ENCODE measurements at places on chromosomes 7 and 10.
A peak's percentile ranks its signal among the peaks of the same experiment; 100 is the strongest.

- no peak for DNase-seq
Measured at GRCh38 chr7:11436773-11437524, 395.0 kb downstream of the THSD7A start.

GRCh38 chr7:105794741-105795729 lies 81.4 kb downstream of the ATXN7L1 start:
- no peak for DNase-seq

GRCh38 chr10:65033957-65034356 lies 1512.8 kb downstream of the REEP3 start:
- DNase-seq = no peak

DNA sequence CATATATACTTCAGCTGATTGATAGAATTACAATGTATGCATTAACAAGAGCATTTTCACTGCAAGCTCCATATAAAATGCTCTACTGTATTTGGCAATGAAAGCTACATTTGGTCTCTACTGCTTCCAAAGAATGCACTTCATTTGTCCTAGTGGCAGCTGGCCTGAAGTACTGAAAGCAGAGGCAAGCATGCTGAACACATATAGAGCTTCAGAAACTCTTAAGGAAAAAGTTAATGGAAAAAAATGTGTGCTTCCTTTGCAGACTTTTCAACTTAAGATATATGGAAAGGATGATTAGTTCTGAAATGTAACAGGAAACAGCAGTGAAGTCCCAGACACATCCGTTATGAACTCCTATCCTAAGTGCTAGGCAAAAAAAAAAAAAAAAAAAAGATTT lies 537.1 kb upstream of the POM121L12 start:
- DNase-seq = no peak

- DNase-seq = no peak
Measured at GRCh38 chr10:60753817-60754216, 24.5 kb upstream of the CDK1 start.

- DNase-seq = no peak
Measured at GRCh38 chr10:70561070-70561469, 41.5 kb downstream of the PRF1 start.

GRCh38 chr7:99193527-99194220 lies 14.2 kb downstream of the KPNA7 start:
- DNase-seq = no peak

DNA sequence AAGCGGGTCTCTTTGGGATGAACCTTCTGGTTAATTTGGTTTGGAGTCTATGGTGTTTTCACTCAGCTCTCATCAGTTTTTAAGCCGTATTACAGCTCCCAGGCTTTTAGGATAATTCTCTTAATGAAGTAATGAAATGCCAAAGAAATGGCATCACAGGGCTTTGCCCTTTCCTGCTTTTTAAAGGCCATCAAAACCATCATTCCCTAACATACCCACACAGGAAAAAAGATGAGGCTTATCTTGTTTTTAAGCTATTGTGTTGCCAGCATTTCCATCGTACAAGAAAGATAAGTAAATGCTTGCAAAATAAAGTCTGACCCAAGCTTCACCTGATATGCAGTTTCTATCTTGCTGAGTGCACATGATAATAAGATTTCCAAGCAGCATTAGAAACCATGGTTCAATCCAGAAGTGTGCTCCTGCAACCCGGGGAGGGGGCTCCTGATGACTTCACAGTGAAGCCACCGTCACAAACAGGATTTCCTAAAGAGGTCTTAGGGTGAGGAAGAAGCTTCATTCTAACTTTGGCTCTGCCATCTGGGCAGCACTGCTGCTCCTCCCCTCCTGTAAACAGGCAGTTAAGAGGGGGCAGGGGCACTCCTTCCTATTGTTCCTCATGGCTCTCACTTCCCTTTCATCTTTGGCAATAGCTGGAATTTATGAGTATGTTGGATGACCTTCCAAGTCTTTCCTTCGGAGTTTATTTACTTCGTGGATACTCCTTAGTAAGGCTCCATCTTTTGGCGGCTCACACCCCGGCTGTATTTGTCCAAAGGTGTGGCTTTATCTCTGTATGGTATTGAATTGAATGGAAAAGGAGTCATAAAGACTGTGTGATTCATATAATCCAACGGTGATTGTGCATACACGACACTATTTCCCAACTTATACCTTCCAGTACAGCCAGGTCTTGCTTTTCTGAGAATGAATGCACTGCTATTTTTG lies 55.2 kb upstream of the FAM133B start:
- no peak for DNase-seq

DNA sequence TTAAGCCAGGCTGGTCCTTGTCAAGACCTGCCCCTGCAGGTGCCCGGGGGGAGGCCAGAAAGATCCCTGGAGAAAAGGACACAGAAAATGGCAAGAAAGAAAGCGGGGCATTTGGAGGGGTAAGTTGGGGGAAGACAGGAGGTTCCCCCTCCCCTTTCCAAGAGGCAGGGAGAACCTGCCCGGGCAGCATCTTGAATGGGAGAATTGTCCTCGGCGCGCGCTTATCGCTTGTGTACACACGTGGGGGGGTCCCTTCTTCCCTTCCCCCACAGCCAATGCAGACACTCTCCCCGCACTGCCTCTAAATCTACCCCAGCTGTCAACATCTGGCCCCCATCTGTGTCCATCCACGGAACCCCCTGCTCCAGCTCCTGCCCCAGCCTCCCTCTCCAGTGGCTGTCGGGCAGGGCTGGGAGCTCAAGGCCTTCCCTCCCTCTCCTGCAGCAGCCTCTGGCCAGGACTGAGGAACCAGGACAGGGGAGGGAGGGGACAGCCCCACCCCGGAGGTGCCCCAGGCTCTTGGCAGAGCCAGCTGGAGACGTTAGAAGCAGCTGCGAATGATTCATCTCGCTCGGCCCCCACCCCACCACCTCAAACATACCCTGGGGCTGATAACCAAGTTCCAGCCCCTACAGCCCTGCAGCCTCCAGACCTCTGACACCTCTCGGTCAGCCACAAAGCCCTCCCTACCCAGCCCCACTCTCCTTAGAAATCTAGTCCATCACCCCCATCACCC lies 25.3 kb downstream of the EPHB4 start:
- DNase-seq = no peak

DNA sequence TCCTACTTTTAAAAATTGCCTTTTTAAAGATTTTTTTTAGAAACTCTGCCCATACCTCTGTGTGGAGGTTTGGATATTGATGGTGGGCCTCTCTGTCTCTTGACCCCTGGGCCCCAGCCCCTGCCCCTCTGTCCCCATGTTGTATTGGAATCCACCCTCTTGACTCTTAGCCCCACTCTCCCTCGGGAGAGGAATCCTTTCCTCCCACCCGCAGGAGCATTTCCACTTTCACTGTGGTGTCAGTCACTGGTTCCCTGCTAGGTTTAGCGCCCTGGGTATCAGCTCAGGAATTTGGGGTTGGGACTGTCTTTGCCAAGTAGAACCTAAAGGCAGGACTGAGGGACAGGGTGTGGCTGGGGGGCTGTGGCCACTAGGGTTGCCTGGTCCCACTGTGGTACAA lies 10.1 kb downstream of the PFKFB3 start:
- no peak for DNase-seq

GRCh38 chr10:69228151-69228550 lies 8.0 kb downstream of the HKDC1 start:
- DNase-seq = peak; percentile 63

DNA sequence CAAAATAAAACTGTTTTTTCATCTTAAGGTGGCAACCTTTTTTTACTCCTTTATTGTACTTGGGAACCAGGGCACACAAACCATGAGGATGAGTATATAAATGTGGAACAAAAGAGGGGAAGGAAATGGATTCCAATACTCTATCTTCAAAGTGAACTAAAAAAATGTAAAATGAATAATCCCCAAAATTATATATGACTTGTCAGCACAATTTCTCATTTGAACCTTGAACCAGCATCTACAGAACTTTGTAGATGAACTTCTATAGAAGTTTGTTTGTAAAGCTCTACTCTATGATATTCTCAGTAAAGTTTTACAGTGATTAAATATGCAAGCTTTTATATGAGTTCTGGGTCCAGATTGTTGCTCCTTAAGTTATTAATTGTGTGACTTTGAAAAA lies 218.2 kb upstream of the ETV1 start:
- DNase-seq = no peak

- DNase-seq = no peak
Measured at GRCh38 chr10:8069108-8069507, 14.6 kb downstream of the GATA3 start.
